ENCODE measurements at places on chromosomes 11 and 22. TPM values are rescaled to one million over a fixed set of nuclear protein-coding genes. Genes with fewer than 3 reads are reported as not detected.

DNA sequence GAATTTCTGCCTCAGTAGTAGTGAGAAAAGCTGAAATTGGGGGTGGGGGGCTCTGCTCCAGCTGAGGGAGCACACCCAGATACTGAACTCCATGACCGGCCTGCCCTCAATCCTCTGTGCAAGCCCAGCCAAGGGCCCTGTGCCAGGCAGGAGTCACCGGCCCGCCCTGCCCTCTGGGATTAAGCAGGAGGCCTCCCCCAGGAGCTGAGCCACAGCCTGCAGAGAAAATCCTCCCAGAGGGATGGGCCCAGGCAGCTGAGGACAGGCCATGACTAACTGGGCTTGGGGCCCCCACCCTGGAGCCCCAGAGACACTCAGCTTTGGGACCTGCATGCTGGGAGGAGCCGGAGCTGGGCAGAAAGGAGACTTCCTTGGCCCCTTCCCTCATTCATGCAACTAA, 48.8 kb downstream of the MN1 start:
- H3K4me3 ChIP-seq, result no peak overlapping the region
- H3K27me3 ChIP-seq, result peaks cover 15% of the 10 kb centered on the region
- peaks cover 4% of the 10 kb centered on the region for H3K4me1 ChIP-seq
- no peak for DNase-seq

GRCh38 chr11:2385156-2386151, 8.3 kb downstream of the CD81 start:
- peak; percentile 64 for DNase-seq
- peaks cover 5% of the 10 kb centered on the region for H3K36me3 ChIP-seq
- peaks cover 70% of the 10 kb centered on the region for H3K4me1 ChIP-seq
- H3K27ac ChIP-seq, result peak overlapping the region; percentile 84
- no peaks in the 10 kb centered on the region for H3K27me3 ChIP-seq

GRCh38 chr11:37450613-37451012, 852.6 kb upstream of the RAG2 start:
- no peaks in the 10 kb centered on the region for H3K4me1 ChIP-seq
- H3K36me3 ChIP-seq, result no peaks in the 10 kb centered on the region
- H3K4me3 ChIP-seq, result no peak overlapping the region
- DNase-seq, result no peak
- no peaks in the 10 kb centered on the region for H3K27me3 ChIP-seq

DNA sequence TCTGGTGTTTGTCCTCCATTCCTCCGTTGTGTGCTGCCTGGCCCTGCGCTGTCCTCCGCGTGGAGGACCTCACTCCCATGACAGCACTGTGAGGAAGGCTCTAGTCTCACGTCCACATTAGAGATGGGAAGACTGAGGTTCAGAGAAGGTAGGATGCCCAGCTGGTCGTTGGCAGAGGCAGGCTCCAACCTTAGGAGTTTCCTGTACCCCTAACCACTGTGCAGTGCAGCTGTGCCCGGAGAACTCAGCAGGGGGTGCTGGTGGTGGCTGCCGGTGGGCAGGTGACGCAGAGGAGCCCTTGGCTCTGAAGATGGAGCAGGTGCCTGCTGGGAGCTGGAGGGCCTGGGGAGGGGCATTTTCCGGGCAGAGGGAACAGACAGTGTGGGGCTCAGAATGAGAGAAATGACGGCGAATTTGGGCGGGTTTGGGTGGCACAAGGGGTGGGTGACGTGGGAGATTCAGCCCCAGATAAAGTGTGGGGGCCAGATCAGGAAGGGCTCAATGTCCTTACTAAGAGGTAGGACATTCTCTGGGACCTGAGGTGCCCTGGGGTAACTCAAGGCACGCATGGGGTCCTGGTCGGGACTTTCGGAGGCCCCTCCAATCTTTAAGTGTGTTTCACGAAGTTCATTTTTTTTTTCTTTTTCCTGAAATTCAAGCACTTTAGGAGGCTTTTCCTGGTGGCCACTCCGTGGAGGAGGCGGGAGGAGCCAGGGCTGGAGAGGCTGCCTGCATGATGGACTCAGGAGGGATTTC, 535.0 kb downstream of the TBC1D22A start:
- no peaks in the 10 kb centered on the region for H3K27me3 ChIP-seq
- DNase-seq, result peak; percentile 9
- H3K4me3 ChIP-seq, result no peak overlapping the region
- no peaks in the 10 kb centered on the region for H3K4me1 ChIP-seq

DNA sequence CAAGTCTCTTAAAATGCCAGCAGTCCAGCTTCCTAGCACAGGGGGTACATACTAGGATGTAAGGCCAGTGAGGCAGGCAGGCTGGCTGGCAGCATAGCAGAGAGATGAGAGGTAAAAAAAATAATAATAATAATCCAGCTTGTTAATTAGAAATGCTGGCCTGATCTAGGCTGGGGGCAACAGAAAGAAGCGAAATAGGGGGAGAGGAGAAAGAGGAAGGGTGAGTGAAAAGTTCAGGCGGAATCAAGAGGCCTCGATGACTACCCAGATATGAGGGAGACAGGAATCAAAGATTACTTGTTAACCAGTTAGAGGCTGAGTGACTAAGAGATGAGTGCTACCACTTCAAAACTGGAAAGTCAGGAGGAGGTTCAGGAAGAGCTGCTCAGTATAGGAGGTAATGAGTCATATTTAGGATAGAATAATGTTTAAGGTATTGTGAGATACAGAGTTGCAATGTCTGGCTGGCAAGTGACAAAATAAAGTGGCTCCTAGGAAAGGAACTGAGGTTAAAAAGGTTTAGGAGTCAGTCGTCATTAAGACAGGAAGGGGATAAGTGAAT, 2.8 kb downstream of the ALKBH8 start:
- H3K27ac ChIP-seq, result peak overlapping the region; percentile 16
- H3K4me3 ChIP-seq, result no peak overlapping the region
- H3K36me3 ChIP-seq, result peaks cover 5% of the 10 kb centered on the region
- peaks cover 46% of the 10 kb centered on the region for H3K4me1 ChIP-seq
- no peak for DNase-seq

The SLC37A2 gene
- total RNA-seq, result 1.1 TPM

- H3K4me1 ChIP-seq, result peaks cover 8% of the 10 kb centered on the region
- no peak for DNase-seq
- no peak overlapping the region for H3K27ac ChIP-seq
Observed at GRCh38 chr22:19270873-19271272, 20.6 kb downstream of the CLTCL1 start.

DNA sequence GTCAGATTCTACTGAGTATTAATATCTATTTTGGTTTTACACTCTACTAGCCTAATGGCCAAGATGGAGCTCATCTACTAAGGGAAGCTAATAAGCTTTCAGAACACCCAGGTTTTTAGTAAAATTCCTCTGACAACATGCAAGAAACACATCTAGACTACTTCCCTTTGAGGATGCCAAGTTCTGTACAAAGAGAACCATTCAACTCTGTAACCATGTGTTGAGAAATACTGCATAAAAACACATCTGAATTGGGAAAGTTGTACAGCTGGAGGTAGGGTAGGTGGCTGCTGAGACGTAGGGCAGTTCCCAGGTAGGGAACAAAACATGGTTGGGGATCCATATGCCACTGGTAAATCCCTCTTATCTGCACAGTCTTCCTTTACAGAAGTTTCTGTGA, 66.2 kb downstream of the SC5D start:
- H3K4me1 ChIP-seq, result no peaks in the 10 kb centered on the region
- no peak overlapping the region for H3K4me3 ChIP-seq
- DNase-seq, result no peak

DNA sequence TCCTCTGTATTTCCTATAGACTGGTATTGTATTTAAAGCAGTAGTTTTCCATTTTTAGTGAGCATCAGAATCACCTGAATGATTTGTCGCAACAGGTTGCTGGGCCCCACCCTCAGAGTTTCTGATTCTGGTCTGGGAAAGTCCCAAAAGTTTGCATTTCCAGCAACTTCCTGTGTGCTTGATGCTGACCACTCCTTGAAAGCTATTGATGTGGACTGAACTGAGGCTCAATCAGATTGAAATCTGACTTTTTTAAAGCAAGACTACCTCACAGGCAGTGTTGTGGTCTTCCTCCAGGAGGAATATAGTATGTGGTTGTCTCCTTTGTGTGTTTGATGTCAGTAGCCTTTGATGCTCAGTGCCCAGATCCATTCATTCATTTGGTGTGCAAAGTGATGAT, 17.2 kb upstream of the MPZL2 start:
- no peak overlapping the region for H3K4me3 ChIP-seq
- no peaks in the 10 kb centered on the region for H3K27me3 ChIP-seq
- peaks cover 36% of the 10 kb centered on the region for H3K4me1 ChIP-seq
- peak overlapping the region; percentile 9 for H3K27ac ChIP-seq
- H3K36me3 ChIP-seq, result peaks cover 3% of the 10 kb centered on the region

Data from activated CD8-positive, alpha-beta memory T cell treated with anti-CD3 and anti-CD28 coated beads, Interleukin-2, amount 10 ng/mL, durations not matched to agents 7 days and 5 days (primary cell).